Foreskin fibroblast (primary cell): ENCODE measurements at places on chromosomes 12 and 14.
A peak's percentile ranks its signal among the peaks of the same experiment; 100 is the strongest.

DNA sequence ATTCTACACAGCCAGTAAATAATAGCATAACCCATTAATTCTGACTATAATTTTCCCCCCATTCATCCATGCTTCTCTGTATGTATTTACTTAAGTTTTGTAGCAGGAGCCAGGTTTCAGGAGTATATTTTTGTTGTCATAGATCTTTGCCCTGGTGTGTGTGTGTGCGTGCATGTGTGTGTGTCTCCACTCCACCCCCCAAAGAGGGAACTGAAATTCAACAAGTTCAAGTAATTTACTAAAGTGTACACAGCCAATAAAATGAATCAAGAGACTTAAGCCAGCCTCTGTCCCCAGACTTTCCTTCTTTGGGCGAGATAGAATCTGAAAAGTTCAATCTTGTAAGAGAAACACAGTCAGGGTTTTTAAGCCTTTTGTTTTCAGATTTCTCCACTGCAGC is 792.0 kb downstream of the MED13L start:
- no peak for DNase-seq

GRCh38 chr12:102540815-102541385 is 60.5 kb upstream of the IGF1 start:
- DNase-seq = no peak

DNA sequence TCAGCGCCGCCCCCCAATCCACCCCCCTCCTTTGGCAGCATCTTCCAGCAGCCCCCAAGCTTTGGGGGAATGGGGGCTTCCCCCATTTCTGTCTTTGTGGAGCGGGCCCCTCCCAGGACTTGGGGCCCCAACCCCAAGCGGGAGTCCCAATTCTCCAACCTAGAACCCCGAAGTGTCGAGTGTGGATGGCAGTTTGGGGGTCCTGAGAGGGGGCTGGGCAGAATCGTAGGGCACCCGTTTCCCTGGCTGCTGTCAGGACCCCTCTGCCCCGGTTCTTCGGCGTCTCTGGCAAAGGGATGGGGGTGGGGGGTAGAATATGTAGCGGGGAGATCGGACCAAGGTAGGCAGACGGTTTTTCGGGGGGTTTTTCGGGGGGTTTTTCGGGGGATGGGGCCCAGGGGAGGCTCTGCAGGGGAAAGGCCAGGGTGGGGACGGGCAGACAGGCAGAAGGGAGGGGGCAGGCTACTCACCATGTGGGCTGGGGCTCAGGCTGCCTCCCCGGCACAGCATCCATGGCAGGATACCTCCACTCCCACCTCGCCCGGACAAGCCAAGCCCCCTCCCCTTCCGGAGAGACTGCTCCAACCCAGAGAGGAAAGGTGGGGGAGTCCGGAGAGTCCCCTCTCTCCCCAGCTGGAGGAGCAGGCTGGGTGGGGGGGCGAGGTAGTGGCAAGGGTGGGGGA is 739 bp downstream of the JPH4 start:
- no peak for DNase-seq

DNA sequence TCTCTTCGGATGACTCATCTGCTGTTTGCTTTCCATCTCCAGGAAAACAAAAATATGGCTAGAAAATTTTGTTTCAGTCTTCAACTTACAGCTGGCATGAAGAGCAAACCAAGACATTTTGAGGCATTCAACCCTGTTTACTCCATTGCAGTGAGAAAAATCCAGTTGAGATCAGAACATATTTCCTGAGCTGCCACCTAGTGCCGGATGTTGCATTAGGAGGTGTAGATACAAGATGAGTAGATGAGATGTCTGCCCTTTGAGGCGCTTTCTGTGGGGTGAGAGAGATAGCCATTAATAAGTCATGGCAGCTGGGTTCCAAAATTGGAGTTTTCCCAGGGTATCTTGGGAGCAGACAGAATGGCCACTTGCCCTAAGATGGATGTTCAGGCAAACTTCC is 171.1 kb downstream of the PRKCH start:
- DNase-seq = no peak

GRCh38 chr12:74537126-74537706 is 419 bp upstream of the ATXN7L3B start:
- peak; percentile 63 for DNase-seq

GRCh38 chr12:21370845-21371449 is 1.8 kb upstream of the IAPP start:
- DNase-seq = no peak
